AG10803 (cell line): ENCODE measurements at places on chromosomes 7 and 10.

GRCh38 chr10:4767033-4767814 is 58.8 kb upstream of the AKR1E2 start:
- peak; percentile 56 for DNase-seq

GRCh38 chr10:103416436-103417147 is 20.2 kb downstream of the PDCD11 start:
- peak; percentile 71 for DNase-seq

- DNase-seq = no peak
These were observed 13.4 kb downstream of the SLC29A4 start for GRCh38 chr7:5296015-5296610.

GRCh38 chr10:3935933-3936359 is 150.9 kb upstream of the KLF6 start:
- DNase-seq = peak; percentile 52

DNA sequence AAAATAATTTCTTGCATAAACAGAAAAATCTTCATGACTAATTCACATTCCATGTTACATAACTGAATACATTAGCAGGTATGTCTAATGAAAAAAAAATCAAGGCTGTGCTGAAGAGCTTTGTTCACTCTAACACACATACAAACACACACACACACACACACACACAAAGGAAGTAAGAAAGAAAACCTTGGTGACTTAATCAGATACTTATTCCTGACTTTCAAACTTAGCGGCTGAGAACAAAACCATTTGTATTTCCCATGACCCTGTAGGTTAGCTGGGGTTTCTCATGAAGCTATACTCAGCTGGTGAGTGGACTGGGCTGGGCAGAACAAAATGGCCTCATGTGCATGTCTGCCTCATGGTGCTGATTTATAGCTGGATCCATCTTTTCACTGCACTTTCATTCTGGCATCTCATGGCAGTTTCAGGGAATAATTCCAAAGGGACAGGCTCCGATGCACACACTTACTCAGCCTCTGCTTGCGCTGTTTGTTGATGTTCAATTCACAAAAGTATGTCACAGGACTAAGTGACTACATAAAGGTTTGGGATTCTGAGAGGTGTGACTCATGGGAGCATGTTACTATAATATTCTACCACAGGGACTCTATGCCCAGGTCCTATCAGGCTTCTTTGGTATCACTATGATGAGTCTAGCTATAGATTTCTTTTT is 161.2 kb downstream of the PCLO start:
- DNase-seq = no peak

- DNase-seq = no peak
These were observed 327.8 kb downstream of the WDR37 start for GRCh38 chr10:1384026-1384425.

DNA sequence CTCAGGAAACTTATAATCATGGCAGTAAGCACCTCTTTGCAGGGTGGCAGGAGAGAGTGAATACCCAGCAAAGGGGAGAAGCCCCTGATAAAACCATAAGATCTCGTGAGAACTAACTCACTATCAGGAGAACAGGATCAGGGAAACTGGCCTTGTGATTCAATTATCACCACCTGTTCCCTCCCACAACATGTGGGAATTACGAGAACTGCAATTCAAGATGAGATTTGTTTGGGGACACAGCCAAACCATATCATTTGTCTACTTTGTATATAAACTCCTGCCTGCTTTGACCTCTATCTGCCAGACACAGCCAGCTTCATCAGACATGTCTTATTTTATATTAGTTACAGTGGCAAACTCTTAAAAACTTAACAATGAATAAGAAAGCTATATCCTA is 50.4 kb downstream of the ARMC3 start:
- no peak for DNase-seq

- DNase-seq = no peak
These were observed 110.4 kb downstream of the RBM20 start for GRCh38 chr10:110754375-110755105.

DNA sequence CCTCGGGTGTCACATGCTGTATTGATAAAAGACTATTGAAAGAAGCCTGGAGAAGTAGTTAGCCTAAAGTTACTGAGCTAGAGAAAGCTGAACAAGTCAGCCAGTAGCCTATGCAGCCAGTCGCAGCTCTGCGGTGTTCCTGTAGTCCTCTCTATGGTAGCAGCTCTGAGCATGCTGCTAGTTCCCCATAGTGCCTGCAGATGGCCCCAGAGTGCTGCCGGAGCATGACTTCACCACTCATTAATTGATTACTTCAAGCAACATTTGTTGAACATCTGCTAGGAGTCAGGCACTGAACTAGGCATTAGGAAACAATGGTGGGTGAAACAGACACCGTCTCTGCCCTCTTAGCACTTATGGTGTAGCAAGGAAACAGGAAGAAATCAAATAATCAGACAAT is 422.7 kb downstream of the SORCS3 start:
- DNase-seq = peak; percentile 61

DNA sequence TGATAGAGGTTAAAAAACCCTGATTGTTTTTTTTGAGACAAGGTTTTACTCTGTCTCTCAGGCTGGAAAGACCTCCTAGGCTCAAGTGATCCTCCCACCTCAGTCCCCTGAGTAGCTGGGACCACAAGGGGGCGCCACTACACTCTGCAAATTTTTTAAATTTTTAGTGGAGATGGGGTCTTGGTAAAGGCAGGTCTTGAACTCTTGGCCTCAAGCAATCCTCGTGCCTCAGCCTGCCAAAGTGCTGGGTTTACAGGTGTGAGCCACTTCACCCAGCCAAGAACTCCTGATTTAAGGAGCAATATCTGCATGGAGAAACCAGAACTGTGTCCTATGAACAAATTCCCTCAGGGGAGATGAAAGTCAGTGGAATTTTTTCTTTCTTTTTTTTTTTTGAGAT is 7.3 kb upstream of the KLHDC10 start:
- DNase-seq = peak; percentile 19

- peak; percentile 65 for DNase-seq
These were observed at the start of gene ACBD7 for GRCh38 chr10:15088428-15089261. Gene ACBD7, minus strand, starts transcription at chr10:15088776. Its CDS starts 48 bp downstream, at chr10:15088728.

GRCh38 chr10:1358860-1359625 is 302.9 kb downstream of the WDR37 start:
- no peak for DNase-seq

DNA sequence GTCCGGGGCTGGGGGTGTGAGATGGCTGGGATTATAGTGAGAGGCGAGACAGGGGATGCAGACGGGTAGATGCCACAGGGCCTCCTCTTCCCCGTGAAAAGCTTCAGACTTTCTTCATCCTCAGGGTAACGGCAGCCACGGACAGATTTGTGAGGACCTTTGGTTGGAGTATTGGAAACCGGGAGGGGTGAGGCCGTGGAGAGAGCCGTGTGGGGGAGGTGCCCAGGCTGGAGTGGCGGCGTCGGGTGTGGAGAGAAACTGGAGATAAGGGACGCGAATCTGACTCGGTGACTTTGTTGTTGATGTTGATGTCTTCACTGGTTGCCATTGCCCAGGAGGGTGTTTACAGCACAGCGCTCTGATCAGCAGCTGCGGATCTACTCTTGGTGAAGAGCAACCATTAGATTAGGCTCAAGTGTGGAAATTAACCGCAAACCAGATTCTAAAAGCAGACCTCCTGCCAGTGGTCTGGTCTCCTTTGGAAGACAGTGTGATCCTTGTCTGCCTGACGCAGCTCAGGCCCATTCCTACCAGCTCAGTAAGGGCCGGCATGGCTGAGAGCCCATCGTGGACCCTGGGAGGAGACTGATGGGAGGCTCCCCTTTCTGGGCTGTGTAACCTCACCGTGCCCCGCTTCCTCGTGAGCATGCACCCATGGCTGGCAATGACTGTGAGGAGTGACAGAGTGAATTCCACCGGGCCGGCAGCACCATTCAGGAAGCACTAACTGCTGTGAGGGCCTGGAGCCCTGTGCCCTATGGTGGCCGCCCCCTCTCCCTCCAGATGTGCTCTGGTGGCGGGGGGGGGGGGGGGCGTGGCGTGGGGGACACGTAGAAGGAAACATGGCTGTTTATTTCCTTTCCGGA is 90.3 kb downstream of the INPP5A start:
- DNase-seq = peak; percentile 77

DNA sequence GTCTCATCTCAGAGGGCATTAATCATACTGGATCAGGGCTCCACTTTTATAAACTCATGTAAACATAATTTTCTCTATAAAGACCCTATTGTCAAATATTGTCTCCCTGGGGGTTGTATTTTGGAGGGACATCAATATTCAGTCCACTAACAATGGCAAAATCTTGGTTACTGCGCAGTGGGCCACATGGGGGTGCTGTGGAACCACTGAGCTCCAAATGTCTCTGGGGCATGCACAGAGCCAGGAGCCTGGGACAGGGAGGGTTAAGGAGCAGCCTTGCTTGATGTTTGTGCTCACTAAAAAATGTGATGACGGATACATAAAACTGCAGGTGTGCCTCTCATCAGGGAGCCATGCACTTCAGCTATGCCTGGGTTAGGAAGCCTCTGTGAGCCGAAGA is 62.1 kb upstream of the PRSS58 start:
- DNase-seq = no peak

DNA sequence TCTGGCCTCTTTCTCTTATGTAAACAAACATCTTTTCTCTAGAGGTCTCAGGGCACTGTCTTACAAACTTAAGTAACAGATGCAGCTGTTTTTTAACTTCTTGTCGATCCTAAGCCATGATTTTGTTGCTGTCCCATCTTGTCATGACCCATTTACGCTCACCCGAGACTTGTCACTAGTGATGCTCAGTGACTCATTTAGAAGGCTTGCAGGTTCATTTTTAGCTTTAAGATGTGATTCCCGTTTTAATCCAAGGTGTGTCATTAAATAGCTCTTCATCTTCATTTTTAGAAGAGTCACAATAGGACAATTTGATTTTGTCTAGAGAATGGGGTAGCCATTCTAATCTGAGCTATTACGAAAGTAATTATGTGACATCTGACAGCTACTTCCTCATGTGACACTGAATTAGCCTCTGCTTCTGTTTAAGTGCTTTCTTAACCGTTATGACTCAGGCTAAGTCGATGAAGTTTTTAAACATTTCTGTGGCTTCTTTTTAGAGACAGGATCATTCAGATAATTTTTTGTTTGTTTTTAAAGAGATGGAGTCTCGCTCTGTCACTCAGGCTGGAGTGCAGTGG is 42.7 kb downstream of the SPDYE5 start:
- DNase-seq = peak; percentile 72

GRCh38 chr10:13759168-13759567 is 172.4 kb downstream of the PRPF18 start:
- DNase-seq = peak; percentile 45

- DNase-seq = peak; percentile 69
These were observed 21.4 kb downstream of the HKDC1 start for GRCh38 chr10:69241575-69241974.
